Immature natural killer cell (primary cell): ENCODE measurements at places on chromosomes 11 and 22. TPM values are rescaled to one million over a fixed set of nuclear protein-coding genes. Genes with fewer than 3 reads are reported as not detected.

- DNase-seq, result peak; percentile 10
- H3K4me1 ChIP-seq, result no peaks in the 10 kb centered on the region
- H3K27ac ChIP-seq, result no peak overlapping the region
These were observed 186.2 kb downstream of the SPON1 start for GRCh38 chr11:14148653-14149273.

DNA sequence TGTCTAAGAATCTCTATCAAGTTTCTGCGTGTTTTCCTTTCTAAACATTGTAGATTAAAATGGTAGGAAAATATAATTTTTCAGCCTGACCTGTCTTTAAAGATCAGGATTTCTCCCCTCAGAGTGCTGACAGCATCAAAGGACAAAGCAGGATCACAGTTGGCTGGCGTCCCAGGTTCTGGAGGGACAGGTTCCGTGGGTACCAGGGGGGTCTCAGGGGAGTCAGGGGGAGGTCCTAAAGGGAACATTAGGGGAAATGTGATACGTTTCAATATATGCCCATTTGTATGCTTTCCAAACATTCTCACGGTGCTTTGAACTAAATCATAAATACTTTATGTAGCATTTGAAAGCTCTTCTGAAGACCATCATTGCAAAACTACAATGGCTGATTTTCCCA, 3.4 kb downstream of the MMP3 start:
- no peak for DNase-seq
- H3K4me3 ChIP-seq, result no peak overlapping the region
- H3K4me1 ChIP-seq, result no peaks in the 10 kb centered on the region
- no peaks in the 10 kb centered on the region for H3K27me3 ChIP-seq
- no peak overlapping the region for H3K27ac ChIP-seq
- no peaks in the 10 kb centered on the region for H3K36me3 ChIP-seq

- no peak overlapping the region for H3K27ac ChIP-seq
- H3K27me3 ChIP-seq, result peaks cover 7% of the 10 kb centered on the region
- H3K36me3 ChIP-seq, result no peaks in the 10 kb centered on the region
- DNase-seq, result no peak
- H3K4me3 ChIP-seq, result no peak overlapping the region
- H3K4me1 ChIP-seq, result no peaks in the 10 kb centered on the region
These were observed 22.9 kb downstream of the ZNRF3 start for GRCh38 chr22:28906312-28906711.

DNA sequence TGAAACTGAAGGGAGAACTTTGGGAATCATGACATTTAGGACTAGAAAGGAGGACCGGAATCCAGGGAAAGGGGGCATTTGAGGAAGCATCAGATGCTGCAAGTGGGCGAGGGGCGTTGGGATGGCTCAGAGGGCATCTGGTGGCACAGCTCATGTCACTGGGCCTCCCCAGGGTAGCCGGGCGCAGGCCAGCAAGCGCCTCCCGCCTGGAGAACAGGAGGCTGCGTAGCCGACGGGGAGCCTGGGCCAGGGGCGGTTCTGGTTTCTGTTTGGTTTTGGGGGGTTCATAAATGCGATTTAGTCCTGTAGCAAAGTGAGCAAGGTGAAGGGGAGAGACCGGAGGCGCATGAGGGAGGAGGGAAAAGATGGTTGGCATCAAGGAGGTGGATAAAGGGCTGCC, 443 bp upstream of the ST14 start:
- DNase-seq, result no peak
- H3K4me3 ChIP-seq, result peak overlapping the region; percentile 47
- peaks cover 22% of the 10 kb centered on the region for H3K27me3 ChIP-seq
- H3K4me1 ChIP-seq, result peaks cover 10% of the 10 kb centered on the region
- no peaks in the 10 kb centered on the region for H3K36me3 ChIP-seq

RSF1 gene
- 16.4 TPM for polyA plus RNA-seq

- H3K4me1 ChIP-seq, result peaks cover 32% of the 10 kb centered on the region
- no peaks in the 10 kb centered on the region for H3K27me3 ChIP-seq
- no peaks in the 10 kb centered on the region for H3K36me3 ChIP-seq
These were observed 6.2 kb downstream of the PANX1 start for GRCh38 chr11:94134651-94135512.

GRCh38 chr11:128448200-128448886, 139.0 kb downstream of the ETS1 start:
- H3K36me3 ChIP-seq, result peaks cover 8% of the 10 kb centered on the region
- H3K4me1 ChIP-seq, result peaks cover 26% of the 10 kb centered on the region
- no peak for DNase-seq
- peaks cover 12% of the 10 kb centered on the region for H3K27me3 ChIP-seq

DNA sequence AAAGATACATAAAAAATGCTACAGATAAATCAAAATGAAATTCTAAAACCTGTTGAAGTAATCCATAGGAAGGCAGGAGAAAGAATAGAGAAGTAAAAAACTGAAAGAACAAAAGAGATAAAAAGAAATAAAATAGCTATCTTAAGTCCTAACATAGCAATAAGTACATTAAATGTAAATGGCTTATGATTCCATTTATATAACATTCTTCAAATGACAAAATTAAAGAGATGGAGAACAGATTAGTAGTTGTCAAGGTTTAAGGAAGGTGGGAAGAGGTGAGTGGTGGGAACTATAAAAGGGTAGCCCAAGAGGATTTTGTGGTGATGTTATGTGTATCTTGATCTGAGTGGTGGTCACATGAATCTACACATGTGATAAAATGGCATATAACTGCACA, 254.8 kb downstream of the FAM76B start:
- H3K4me3 ChIP-seq, result no peak overlapping the region
- H3K27ac ChIP-seq, result no peak overlapping the region
- no peak for DNase-seq

DNA sequence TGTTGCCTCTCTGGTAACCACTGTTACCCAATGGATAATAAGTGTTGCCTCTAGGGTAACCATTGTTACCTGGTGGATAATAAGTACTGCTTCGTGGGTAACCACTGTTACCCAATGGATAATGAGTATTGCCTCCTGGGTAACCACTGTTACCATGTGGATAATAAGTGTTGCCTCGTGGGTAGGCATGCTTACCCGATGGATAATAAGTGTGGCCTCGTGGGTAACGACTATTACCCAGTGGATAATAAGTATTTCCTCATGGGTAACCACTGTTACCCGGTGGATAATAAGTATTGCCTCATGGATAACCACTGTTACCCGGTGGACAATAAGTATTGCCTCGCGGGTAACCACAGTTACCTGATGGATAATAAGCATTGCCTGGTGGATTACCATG, 13.8 kb upstream of the NXPE4 start:
- H3K36me3 ChIP-seq, result no peaks in the 10 kb centered on the region
- no peak for DNase-seq
- no peak overlapping the region for H3K4me3 ChIP-seq
